ENCODE measurements at places on chromosomes 2 and 18. TPM values are rescaled to one million over a fixed set of nuclear protein-coding genes. Genes with fewer than 3 reads are reported as not detected.

The ILKAP gene
- 43.7 TPM for total RNA-seq

The SPOPL gene
- total RNA-seq = 18.8 TPM

The INPP5D gene
- total RNA-seq = 333 TPM

The IL1R1 gene
- 34.6 TPM for total RNA-seq

DNA sequence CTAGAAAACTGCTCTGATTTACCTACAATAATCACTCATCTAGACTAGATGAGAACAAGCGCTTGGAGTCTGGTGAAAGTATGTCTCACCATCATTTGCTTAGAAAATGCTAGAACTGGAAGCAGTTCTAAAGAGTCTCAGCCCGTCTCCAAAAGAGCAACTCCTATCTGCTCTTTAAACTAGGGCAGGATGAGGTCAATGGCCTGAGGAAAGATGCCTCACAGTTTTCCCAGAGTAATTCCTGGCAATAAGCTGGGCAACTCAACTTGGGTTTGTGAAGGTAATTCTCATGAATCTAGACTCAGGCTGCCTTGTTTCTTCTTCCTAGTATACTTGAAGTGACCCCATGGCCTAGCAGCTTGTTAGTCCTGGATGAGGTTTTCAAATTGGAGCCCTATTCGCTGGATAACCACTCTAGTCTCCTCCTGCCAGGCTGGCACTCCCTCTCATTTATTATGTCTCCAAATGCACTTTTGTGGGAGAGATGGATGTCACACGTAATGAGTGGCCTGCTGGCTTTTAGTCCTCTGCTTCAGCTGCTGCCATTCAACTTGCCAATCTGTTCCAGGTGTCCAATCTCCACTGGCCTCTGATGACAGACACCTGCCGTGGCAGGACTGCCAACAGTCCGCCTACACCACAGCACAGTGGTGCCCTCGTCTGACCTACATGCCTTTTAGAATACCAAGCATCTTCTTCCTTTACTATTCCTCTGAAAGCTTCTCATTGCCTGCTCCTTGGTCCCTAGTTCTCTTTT, 80.9 kb downstream of the CABYR start:
- no peak for DNase-seq

DNA sequence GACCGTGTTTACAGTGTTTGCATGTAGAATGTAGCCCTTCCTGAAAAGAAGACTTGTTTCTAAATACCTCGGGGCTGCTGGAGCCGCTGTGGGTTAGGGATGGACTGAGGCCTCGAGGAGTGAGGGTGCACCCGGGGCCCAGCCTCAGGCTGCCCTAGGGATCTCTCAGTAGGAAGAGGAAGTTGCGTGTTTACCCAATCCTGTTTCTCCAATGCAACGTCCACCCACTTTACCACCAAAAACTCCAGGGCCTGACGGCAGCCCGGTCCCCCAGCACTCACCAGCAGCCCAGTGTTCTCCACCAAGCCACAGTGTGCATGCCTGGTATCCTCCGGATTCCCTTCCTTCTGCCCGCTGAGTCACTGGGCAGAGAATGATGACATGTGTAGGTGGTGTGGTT, 255.8 kb downstream of the GLI2 start:
- no peak for DNase-seq

DNA sequence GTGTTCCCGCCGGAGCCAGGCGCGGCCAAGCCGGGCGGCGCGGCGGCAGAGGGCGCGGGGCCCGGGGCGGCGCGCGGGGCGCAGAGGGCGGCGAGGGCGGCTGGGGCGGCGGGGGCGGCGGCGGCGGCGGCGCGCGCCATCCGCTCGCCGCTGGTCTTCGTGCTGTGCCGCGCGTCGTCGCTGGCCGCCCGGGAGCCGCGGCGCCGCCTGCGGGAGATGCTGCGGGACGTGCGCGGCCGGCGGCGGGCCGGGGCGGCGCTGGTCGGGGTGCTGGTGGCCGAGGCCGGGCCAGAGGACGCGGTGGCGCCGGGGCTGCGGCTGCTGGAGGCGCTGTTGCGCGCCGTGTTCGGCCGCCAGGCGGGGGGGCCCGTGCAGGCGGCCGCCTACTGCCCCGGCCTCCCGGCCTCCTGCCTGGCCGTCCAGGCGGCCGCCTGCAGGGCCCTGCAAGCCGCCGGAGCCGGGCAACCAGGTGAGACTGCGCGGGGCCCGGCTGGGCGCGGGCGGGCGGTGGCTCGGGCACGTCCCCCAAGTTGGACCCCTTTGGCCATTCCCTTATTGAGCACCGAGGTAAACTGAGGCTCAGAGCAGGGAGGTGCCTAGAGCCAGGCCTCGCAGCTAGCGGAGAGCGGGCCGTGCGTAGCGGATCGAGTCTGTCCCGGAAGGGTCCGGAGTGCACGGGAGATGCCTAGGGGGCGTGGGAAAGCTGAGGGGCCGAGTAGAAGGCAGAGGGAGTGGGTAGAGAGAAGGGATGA, 584 bp downstream of the C2orf72 start:
- DNase-seq = peak; percentile 73

DNA sequence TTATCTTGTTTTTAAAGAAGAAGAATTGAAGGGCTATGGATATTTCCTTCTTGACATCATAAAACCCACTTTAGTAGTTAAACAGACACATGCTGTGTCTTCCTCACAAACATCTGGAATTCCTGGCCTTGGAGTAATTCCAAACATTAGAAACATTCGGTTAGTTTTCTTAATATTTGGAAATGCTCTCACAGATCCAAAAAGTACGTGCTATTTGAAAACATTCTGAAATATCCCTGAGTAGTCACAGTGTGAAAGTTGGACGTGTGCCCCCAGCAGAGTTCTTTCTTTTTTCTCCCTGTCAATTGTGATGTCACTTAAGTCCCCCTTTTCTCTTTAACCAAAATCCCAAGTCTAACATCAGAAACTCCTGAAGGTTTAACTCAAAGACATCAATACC, 91.3 kb downstream of the ANTXR1 start:
- no peak for DNase-seq

- DNase-seq = peak; percentile 51
These were observed 105.6 kb downstream of the PRPF40A start for GRCh38 chr2:152611458-152612231.

- no peak for DNase-seq
These were observed 141.3 kb downstream of the AFF3 start for GRCh38 chr2:100000915-100001707.

DNA sequence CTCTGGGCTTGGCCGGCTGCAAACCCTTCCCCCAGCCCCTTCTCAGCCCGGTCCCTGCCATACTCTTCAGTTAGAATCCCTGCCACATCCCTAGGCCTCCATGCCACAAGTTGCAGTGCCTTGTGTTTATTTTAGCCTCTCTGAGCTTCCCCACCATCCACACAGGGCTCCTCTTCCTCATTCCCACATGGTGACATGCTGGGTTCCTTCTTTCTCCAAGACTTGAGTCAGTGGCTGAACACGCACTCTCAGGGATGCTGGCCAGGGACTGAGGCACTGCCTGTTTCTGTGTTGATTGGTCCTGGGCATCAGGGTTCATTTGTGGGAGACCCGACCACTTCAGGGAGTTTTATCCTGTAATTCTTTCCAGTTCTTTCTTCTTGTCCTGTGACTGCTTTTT, 56.3 kb downstream of the KCNS3 start:
- DNase-seq = no peak

DNA sequence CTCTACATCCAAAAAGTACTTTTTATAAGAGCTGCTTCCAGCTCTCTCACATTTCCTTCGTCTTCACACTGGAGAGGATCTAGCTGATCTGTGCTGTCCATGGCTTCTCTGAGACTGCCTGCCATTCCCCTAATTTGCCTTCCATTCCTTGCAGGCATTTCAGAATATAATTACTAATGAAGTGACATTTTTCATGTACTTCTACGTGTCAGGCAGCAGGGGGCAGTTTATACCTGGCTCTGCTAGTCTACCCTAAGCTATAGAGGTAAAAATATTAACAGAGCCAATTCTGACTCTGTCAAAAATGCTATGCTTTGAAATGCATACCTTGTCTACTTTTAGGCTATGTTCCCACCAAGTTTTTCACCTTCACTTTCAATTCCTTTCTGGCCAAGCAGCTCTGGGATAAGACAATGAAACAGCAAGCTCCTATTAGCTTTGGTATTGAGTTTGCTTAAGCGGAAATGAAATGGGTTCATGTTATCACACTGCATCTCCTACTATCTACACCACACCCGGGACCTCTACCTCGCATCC, 81.9 kb downstream of the MEP1B start:
- DNase-seq = no peak

Measured in Peyer's patch (tissue), 4 donors.